Fibroblast of lung (primary cell): ENCODE measurements at places on chromosomes 11 and 22.

- no peak for DNase-seq
Observed at GRCh38 chr11:26675233-26675928, 46.5 kb downstream of the SLC5A12 start.

GRCh38 chr11:102225689-102226568 lies 91.4 kb upstream of the BIRC3 start:
- peak; percentile 99 for DNase-seq

DNA sequence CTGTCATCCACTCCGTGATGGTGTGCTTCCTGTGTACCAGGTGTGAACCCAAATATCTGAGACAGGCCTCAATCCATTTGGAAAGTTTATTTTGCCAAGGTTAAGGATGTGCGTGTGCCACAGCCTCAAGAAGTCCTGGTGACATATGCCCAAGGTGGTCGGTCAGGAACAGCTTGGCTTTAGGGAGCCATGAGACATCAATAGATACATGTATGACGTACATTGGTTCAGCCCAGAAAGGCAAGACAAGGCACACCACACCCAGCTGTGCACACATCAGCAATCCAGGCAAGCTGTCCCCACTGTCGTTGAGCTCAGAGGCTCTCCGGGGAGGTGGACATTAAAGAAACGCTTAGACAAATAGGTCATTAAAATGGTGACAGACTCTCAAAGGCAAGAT lies 56.8 kb upstream of the SHANK2 start:
- DNase-seq = no peak

GRCh38 chr11:69449320-69450063 lies 32.0 kb upstream of the LINC01488 start:
- peak; percentile 57 for DNase-seq

GRCh38 chr11:118629761-118630661 lies 22.6 kb downstream of the PHLDB1 start:
- DNase-seq = no peak

GRCh38 chr22:24875862-24876506 lies 70.0 kb downstream of the SGSM1 start:
- DNase-seq = peak; percentile 4

DNA sequence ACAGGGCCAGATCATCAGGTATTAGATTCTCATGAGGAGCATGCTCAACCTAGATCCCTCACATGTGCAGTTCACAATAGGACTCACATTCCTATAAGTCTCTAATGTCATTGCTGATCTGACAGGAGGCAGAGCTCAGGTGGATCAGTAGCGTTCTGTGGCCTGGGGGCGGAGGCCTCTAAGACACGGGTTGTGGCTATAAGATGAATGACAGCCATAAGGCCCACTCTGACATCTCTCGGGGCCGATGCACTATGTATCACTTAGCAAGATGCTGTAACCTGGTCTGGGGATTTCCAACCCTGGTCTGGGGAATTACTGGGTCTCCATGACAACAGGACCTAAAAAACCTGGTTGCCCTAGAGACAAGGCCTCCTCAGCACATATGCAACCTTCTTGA lies 932.7 kb downstream of the TBC1D22A start:
- no peak for DNase-seq

DNA sequence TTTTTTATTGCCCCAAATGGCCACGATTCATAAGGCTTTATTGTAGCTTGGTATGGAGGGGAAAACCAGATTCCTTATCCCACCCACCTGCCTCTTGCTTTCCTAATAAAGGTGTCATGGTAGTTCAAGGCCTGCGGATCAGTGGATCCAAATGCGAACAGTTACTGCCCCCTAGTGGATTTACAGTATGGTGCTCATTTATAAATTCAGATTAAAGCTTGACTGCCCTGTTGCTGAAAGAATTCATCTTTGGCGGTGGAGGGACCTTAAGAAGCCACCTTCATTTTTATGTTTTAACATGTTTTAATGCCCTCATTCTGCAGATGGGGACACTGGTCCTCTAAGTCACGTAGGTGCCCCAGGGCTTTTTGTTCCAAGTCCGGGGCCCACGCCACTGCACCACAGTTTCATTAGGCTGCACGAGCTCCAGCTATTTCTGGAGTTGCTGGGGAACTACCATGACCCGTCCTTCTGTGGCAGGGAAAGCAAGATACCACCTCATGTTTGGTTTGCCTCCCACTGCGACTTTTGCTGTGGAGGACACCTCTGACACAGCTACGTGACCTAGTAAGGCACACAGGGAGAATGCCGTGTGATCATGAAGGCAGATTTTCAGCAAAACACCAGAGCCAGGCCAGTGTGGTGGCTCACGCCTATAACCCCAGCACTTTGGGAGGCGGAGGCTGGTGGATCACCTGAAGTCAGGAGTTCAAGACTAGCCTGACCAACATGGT lies 15.6 kb upstream of the INCENP start:
- DNase-seq = peak; percentile 62

DNA sequence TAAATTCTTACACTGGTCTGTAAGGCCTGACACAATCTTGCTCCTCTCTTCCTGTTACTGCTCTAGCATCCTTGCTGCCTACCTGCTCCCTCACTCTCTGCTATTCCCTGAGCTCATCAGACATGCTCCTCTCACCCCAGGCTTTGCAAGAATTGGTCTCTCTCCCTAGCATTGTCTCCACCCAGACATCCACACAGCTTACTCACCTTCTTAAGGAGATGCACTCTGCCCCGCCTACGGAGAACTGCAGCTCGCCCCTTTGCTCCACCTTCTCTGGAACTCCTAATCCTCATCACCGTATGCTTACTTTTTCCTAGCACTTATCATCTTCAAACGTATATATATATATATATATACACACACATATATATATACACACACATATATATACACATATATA lies 23.3 kb upstream of the TMPRSS5 start:
- DNase-seq = no peak

- DNase-seq = no peak
Observed at GRCh38 chr11:68289456-68289855, 17.7 kb upstream of the C11orf24 start.

- DNase-seq = no peak
Observed at GRCh38 chr11:17922416-17922788, 90.4 kb downstream of the SERGEF start.

- no peak for DNase-seq
Observed at GRCh38 chr11:114953039-114953438, 274.7 kb downstream of the NXPE2 start.

GRCh38 chr11:112082729-112083128 lies 3.8 kb downstream of the TIMM8B start:
- DNase-seq = peak; percentile 53

DNA sequence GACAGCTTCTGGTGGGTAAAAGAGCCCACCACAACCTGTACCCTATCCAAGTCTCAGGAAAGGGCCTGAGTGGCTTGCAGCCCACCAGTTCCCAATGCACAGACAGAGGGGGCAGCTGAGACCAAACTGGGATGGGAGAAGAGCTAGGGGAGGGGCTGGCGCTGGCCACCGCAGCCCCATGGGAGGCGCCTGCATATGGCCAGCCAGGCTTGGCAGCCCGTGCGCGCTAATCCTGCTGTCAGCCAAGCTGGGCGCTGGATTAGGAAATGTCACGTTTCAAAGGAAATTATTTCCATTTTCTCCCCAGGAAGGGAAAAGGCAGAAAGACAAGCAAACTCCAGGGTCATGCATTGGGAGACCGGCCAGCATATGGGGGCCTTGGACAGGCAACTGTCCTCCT lies 236.8 kb downstream of the BUD13 start:
- DNase-seq = no peak

DNA sequence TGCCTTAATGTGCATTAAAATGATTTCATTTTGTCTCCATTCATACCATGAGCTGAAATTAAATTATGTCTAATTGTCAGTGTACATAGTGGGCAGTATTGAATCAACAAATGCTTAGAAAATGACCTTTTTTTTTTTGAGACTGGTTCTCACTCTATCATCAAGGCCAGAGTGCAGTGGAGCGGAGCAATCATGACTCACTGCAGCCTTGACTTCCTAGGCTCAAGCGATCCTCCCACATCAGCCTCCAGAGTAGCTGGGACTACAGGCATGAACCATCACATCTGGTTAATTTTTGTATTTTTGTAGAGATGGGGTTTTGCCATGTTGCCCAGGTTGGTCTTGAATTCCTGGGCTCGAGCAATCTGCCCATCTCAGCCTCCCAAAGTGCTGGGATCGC lies 117.0 kb upstream of the BLID start:
- DNase-seq = no peak

DNA sequence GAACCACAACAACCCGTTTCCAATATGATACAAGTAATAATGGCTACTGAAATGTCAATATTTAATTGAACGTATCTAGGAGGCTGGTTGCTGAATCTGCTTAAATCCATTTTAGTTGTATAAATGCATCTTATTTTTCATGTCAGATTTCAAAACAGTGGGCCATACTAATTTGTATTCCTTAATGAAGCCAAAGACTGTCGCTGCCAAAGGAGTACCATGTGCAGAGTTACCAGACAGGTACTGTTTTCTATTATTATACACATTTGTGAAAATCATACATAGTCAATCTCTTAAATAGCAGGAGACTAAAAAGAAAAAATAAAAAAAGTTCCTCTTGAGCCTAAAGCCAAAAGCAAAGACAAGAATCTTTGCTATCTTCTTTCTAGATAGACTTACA lies 632.3 kb downstream of the LRRC4C start:
- no peak for DNase-seq

DNA sequence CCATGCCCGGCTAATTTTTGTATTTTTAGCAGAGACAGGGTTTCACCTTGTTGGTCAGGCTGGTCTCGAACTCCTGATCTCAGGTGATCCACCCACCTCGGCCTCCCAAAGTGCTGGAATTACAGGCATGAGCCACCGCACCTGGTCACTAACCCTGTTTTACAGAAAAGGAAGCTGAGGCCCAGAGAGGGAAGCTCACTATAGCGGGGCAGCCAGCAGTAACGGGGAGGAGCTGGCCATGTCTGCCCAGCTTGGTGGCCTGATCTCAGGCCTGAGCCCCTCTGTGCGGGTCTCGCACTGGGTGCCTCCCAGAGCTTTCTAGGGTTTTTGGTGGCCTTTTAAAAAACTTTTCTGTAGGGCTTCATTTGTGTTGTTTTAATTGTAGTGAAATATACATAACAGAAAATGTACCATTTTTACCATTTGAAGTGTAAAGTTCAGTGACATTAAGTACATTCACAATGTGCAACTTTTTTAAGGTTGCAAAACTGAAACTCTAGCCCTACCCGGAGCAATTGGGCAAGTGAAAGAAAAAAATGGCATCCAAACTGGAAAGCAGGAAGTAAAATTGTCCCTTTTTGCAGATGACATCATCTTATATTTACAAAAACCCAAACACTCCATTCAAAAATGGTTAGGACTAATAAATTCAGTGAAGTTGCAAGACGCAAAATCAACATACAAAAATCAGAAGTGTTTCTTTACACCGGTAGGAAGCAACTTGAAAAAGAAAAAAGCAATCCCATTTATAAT lies 14.5 kb upstream of the CYTH4 start:
- DNase-seq = no peak

- peak; percentile 43 for DNase-seq
Observed at GRCh38 chr11:67384851-67385366, 6.9 kb upstream of the RAD9A start.

DNA sequence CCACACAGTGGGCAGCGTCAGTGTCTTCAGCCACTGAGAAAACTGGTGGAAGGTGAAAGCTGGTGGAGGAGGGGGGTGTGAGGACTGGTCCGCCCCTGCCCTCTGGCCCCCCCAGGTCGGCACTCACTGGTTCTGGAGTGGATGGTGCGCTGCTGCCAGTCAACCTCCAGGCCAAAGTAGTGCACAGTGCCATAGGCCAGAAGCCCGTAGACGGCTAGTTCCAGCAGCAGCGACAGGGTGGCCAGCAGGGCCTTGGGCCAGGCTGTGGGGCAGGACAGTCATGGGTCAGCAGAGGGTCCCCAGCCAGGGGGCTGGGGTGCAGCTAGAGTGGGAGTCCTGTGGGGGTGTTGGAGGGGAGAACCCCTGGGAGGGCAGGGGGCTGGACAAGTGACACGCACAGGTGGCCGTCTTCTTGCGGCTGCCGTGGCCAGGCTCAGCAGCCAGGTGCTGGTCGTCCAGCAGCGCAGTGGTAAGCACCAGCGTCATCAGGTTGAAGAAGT lies 2.2 kb downstream of the LMF2 start:
- no peak for DNase-seq

GRCh38 chr11:1064167-1064566 lies 10.5 kb upstream of the MUC2 start:
- no peak for DNase-seq

GRCh38 chr11:23405350-23405937 lies 545.2 kb upstream of the CCDC179 start:
- DNase-seq = no peak

GRCh38 chr11:99020352-99021225 lies at the start of gene CNTN5:
TSS of gene CNTN5 (plus strand) at chr11:99020949.
- DNase-seq = peak; percentile 20
